Activated CD8-positive, alpha-beta memory T cell treated with anti-CD3 and anti-CD28 coated beads for 1 hour (primary cell): ENCODE measurements at places on chromosomes 4 and X.
A peak's percentile ranks its signal among the peaks of the same experiment; 100 is the strongest.

GRCh38 chr4:109665783-109666485, 37.3 kb downstream of the CASP6 start:
- no peak for DNase-seq

- DNase-seq = no peak
Measured at GRCh38 chr4:137968956-137969678, 273.0 kb downstream of the SLC7A11 start.

DNA sequence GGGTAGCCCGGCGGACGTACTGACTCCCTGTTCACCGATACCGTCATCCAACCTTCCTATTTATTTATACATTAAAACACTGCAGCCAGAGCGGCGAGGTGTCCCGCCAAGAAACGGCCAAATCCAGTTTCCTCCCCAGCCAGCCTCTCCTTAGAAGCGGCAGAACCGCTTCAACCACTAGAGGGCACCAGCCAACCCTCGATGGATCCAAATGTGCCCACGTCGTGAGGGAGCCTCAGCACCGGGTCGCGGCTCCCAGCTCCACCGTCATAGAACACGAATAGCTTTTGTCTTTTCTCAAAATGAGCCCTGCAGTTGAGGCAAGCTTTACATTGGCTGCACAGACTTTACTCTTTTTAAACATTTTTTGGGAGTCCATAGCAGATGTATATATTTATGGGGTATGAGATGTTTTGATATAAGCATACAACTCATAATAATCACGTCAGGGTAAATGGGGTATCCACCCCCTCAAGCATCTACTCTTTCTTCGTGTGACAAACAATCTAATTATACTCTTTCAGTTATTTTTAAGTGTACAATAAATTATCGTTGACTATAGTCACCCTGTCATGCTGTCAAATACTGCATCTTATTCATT, 13.0 kb upstream of the HELT start:
- peak; percentile 38 for DNase-seq

DNA sequence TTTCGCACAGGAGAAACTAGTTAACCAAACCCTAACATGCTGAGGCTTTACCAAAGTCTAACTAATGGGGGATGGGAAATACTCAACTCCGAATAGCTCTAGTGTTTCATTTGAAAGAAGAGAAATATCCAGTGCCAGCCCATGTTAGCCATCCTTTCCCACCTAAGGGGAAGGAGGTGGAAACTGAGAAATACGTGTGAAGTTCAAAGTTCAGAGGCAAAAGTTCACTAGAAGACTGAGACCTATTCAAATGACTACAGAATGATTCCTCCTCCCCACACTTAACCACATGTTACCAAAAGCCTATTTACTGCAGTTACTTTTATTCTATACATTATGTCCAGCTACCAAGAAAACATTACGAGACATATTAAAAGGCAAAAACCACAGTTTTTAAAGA, 106.3 kb downstream of the CENPC start:
- no peak for DNase-seq

DNA sequence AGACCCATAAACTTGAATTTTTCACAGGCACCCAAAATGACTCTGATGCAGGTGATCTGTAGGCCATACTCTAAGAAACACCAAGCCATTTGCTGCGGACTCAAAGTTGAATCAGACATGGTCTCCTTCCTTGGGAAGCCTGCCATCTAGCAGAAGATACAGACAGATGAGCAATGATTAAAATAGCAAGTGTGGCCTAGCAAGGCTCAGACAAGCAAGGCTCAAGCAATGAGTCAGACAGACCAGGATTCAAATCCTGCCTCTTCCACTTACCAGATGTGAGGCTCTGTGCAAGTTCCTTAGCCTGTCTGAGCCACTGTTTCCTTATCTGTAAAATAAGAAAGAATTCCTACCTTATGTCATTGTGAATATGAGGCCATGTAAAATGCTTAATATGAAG, 2.3 kb downstream of the CCDC149 start:
- DNase-seq = no peak

GRCh38 chrX:34343001-34343400, 210.9 kb upstream of the FAM47A start:
- DNase-seq = no peak

DNA sequence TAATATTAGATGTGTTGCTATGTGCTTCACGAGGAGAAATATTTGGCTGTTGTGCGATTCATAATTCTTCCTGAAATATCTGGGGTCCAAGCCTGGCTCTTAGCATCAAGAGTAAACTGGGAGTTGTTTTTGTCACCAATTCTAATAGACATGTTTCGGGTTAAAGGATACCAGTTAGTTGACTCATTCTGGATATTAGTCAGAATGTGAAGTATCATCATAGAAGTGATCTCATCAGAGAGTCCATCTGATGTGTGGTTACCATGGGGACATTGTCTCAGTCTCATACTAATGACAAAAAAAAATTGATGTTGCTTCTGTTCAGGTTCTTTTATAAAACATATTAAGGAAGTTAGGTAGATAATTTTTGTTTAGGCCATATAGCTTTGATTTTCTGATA, 57.2 kb upstream of the MTMR1 start:
- DNase-seq = no peak
